ENCODE measurements at places on chromosomes 7 and 10.

DNA sequence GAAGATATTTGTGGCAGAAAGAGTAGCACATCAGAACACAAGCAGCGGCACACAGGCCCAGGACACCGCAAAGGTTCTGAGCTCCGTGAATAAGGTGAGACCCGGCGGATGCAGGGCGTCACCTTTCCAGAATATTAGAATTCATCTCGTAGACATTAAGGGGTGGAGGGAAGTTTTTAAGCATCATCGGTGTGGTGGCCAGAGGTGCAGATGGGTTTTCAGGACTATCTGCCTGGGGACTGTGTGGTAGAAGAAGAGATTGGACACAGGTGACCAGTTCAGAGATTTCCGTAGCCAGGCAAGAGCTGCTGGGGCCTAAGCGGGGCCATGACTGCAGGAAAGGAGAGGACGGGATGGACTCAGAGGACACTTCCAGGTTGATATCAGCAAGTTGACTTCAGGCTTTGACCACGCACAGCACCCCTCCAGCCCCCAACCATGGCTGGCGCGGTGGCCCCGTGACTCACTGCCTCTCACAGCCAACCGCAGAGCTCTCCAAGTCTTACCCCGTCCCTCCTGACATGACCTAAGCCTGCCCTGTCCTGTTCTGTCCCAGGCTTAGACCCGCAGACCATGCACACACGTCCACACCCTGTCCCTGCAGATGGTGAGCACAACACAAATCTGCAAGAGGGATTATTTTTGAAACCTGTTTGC is 97.2 kb downstream of the OAT start:
- DNase-seq = no peak

DNA sequence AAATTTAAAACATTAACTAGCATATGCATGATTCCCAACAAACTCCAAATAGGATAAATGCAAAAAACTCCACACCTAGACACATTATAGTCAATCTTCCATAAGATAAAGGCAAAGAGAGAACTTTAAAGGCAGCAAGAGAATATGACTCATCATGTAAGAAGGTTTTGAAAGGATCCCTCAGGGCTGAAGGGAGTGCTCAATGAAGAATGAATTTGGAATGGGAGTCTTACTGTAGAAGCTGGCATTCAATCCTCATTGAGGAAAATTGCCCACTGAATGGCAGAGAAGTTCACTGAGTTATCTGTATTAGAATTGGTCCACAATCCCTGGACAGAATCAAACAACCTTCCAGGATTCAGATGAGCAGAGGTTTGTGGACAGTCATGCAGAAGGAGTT is 26.1 kb upstream of the ZNF365 start:
- DNase-seq = no peak

- DNase-seq = no peak
Measured at GRCh38 chr10:35316218-35316967, 19.9 kb upstream of the CCNY start.

- no peak for DNase-seq
Measured at GRCh38 chr10:2020836-2021235, 283.5 kb upstream of the ADARB2 start.

- no peak for DNase-seq
Measured at GRCh38 chr7:79412915-79413314, 40.6 kb downstream of the MAGI2 start.

DNA sequence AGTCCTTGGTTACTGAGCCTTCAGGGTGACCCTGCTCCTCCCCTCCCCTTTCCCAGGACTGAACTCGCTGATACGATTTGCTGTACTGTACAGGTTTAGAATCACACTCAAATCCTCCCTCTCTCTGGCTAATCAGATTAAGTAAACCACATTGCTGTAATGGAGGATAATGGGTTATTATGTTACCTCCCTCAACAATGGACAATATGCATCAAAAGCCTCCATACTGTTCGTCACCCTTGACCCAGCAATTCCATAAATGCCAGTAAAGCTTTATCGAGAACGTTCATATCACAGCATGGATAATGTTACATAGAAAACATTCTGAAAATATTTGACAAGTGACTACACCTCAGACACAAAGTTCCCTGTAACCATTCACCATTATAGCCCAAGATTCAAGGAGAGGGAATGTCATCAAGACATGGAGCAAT is 61.7 kb downstream of the FAM107B start:
- no peak for DNase-seq

DNA sequence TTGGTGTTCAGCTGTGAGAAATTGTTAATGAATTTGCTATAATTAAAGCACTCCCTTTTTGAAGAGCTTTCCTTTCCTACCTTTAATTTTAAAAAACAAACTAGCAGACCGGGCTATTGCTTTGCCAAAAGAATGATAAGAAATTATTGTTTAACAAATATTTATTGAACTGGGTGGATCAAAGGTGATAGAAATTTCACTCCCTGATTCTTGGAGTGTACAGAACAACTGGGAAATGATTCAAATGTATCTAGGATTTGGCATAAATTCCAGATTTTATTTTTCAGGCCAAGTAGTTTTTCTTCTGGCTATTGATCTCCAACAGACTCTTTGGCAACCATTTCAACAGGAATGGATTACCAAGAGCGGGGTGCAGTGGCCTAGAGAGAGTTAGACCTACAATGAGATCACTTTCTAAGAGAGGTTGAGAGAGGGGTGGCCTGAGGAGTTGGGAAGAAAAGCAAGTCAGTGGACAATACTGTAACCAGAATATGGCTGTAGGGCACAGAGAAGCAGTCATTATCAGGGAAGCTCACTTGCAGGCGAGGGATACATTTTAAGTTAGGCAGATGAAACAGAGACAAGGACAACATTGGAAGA is 71.9 kb downstream of the PLXDC2 start:
- DNase-seq = no peak

GRCh38 chr7:106417273-106417902 is 132.6 kb upstream of the NAMPT start:
- DNase-seq = no peak

DNA sequence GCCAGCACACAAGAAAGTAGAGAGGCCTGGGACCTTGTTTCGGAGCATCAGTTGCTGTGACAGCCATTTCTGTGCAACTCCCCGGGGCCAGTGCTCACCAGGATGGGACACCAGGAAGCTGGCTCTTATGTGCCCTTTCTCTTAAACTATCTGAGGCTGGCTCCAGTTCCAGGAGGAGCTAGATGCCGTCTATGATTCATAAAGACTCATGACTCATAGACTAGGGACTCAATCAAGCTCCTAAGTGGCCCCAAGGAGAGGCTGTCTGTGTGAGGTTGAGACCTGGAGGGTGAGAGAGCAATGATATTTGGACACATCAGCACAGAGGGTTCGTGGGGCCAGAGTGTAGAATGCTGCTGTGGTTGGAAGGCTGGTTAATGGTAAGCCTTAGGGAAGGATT is 580.1 kb downstream of the CCSER2 start:
- DNase-seq = no peak

DNA sequence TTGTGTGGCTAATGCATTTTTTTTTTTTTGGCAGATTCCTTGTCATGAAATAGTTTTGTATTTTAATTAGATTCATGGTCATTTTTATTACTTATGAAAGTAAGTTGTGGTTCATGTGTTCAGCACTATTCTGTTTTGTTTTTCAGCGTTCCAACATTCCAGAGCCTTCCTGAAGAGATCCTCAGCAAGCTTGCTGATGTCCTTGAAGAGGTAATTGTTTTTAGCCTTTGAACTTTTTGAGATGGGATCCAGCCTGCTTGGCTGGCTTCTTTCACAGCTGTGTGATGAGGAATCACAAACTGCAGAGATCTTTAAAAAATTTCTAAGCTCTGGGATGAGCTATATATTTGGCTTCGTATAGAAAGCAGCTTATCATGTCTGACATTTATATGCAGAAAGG is 208.0 kb upstream of the CSTF2T start:
- no peak for DNase-seq

DNA sequence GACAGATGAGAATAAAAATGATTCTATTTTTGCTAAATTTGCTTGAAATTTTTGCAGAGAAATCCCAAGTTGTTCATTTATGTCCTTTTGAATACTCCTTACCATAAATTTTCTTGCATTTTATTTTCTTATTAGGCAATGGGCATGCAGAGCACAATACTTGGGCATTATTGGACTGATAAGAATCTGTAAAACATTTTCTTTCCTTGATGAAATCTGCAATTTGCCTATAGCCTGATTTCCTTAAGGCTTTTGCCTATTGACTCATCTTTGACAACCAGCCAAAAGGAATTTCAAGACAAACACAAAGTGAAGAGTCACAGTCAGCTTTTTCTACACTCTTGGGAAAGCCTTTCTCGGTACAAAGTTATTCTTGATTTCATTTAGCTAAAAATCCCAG is 30.5 kb upstream of the GNAT3 start:
- DNase-seq = no peak

DNA sequence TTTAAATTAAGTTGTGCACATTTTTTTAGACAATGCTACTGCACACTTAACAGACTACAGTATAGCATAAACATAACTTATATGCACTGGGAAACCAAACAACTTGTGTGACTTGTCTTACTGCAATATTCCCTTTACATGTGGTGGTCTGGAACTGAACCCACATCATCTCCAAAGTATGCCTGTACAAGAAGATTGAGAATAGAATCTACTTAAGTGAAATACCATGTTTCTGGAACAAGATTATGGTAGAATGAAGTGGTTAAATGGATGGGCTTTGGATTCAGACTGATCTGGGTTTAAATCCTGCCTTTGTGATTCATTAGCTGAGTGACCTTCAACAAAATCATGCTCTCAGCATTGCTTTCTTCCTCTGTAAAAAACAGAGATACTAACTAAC is 30.7 kb downstream of the CUL2 start:
- no peak for DNase-seq

DNA sequence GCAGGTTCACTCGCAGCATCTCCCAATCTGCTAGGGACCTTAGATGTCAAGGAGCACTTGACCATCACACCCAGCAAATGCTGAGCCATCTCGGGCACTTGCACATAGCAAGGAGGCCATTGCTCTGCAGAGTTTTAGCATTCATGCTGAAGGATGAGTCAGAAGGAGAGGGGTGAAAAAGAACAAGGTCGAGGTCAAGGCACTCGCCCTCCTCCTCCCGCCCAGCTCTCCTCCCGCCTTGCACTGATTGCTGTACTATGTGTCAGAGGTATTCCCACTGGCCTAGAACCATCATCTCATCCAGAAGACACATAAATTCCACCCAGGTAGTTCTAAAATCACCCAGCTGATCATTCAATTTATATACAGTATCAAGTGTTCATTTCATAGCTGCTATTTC is 255.1 kb upstream of the SP4 start:
- DNase-seq = no peak

GRCh38 chr7:27917774-27918314 is 177.9 kb downstream of the TAX1BP1 start:
- no peak for DNase-seq

GRCh38 chr10:130711072-130711471 is 574.9 kb downstream of the GLRX3 start:
- no peak for DNase-seq

DNA sequence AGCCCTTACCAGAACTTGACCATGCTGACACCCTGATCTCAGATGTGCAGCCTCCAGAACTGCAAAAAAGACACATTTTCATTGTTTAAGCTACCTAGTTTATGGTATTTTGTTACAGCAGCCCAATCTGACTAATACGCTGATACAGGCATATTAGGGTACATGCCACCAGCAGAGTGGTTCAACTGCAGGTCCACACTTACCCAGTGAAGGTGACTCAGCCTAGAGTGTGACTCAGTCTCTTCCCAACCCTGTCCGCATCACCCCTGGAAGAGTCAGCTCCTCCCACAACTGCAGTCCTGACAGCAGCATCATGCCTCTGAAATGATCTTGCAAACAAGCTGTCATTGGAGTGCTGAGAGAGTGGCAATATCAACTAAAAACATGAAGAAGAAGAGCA is 30.8 kb upstream of the GOT1 start:
- no peak for DNase-seq

GRCh38 chr10:35959252-35959651 is 317.2 kb upstream of the FZD8 start:
- DNase-seq = no peak

DNA sequence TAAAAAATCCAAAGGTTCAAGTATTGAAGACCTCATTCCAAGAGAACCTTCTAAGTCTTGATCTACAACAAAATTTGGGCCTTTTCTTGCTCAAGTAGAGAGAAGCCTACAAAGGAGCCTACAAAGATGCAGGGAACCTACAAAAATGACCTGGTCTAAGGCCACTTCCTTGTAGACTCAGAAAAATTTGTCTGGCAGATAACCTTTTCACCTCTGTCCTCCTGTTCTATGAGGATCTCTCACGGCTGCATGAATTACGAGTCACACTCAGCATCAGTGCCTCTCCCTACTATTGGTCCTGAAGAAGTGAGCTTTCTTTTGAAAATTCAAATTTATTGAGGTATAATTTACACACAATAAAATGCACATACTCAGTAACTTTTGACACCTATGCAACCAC is 29.3 kb downstream of the CCNJ start:
- DNase-seq = no peak

DNA sequence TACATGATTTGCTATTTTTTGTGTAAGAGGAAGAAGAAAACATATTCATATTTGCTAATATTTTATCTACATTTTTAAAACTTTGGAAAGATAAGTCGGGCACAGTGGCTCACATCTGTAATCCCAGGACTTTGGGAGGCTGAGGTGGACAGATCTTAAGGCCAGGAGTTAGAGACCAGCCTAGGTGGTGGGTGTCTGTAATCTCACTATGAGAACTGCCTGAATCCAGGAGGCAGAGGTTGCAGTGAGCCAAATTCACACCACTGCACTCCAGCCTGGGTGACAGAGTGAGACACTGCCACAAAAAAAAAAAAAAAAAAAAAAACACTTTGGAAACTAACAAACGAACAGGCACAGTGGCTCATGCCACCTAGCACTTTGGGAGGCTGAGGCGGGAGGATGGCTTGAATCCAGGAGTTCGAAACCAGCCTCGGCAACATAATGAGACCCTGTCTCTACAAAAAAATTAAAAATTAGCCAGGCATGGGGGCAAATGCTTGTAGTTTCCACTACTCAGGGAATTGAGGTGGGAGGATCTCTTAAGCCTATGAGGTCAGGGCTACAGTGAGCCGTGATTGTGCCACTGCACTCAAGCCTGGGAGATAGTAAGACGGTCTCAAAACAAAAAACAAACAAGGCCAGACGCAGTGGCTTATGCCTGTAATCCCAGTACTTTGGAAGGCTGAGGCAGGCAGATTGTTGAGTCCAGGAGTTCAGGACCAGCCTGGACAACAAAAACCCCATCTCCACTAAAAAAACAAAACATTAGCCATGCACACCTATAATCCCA is 25.6 kb downstream of the HERC4 start:
- DNase-seq = no peak

- no peak for DNase-seq
Measured at GRCh38 chr7:129779602-129780256, 168.2 kb downstream of the NRF1 start.

- no peak for DNase-seq
Measured at GRCh38 chr10:72728462-72728861, 36.5 kb downstream of the MCU start.

DNA sequence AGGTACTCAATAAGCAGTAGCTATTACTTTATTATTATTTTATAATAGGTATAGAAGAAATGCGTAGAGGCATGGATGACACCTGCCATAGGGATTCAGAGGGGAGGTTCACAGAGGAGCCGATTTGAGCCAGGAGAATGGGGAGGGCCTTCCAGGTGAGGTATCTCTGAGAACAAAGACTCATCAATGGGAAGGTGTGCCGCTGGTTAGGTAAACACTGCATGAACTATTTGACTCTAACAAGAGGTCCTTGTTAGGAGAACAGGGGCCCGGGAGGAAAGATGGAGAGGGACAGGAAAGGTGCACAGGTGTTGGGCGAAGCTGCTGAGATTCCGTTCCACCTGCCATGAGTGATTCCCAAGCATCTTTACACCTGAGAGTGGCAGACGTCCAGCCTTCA is 41.8 kb upstream of the TMEM273 start:
- no peak for DNase-seq

GRCh38 chr7:158445421-158446175 is 142.0 kb downstream of the PTPRN2 start:
- DNase-seq = no peak

Data from activated CD8-positive, alpha-beta memory T cell treated with anti-CD3 and anti-CD28 coated beads, Interleukin-2, amount 50 U/mL, for 4 hours (primary cell).